ENCODE measurements at places on chromosomes 11 and 22.

GRCh38 chr11:91932151-91932821 lies 292.3 kb upstream of the FAT3 start:
- no peak for DNase-seq

DNA sequence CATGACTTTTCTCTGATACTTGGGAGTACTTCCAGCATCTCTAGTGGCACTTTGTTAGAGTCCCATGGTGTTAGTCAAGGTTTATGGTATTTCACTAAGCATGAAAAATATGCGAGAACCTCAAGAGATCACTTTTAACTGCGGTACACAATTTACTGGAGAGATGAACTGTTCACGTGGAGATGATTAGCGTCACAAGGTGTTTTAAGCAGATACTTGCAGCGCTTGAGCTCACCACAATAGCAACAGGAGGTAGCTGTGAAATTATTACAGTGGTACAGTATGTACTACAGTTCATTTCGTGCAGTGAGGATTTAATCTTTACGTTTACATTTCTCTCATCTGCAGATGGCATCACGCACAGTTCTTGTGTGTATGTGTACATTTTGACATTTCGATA lies 4.5 kb downstream of the PARVA start:
- no peak for DNase-seq

DNA sequence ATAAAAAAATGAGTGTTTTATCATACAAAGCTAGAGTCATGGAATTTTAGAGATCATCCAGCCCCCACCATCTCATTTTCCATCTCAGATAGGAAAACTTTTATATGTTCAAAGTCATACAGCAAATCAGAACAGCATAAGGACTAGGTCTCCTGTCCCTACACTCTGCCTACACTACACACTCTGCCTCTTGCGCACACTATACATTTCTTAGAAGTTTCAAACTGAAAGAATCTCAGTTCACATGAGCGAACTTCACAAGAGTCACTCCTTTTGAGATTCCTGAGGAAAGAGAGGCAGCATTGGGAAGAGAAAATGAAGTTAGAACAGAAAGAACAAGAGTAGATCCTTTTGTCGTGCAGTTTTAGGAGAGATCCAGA lies 36.5 kb downstream of the ART5 start:
- DNase-seq, result no peak

DNA sequence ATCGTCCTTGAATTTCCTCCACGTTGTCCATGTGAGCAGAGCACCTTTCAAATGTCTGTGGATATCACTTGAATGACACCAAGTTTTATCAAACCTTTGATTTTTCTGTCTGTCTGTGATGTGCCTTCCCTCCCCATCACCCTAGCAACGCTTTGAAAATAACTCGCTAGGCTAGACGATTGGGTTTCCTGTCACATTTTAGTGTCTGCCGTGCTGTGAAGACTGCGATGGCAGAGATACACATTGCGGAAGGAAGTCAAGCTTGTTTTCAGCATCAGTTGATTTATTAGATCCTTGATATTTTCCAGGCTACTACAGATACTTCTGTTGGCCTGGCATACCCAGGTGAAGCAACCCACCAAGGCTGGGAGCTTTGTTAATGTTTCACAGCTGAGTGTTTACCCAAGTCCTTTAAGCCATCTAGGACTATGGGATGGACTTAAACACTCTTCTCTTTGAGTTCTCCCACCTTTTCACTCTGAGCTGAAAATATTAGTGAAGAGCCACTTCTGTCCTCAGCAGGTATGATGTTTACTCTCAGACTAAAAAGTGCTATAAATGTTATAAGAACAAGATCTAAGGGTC lies 93.6 kb upstream of the CD44 start:
- no peak for DNase-seq

GRCh38 chr11:26493616-26494015 lies 78.4 kb downstream of the MUC15 start:
- DNase-seq, result no peak

DNA sequence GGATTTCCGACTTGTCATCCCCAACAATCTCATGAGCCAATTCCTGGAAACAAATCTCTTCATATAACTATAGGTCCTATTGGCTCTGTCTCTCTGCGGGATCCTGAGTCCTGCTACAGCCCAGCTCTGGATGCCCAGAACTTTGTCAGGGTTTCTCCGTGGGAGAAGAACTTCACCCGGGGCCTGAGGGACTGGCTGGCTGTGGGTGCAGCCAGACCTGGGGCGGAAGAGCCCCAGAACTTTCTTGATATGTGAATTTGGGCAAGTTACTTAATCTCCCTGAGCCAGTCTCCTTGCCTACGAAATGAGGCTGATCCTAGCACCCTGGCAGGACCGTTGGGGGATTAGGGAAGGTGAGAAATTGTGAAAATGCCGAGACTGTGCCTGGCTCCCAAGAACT lies 6.6 kb upstream of the TRIM29 start:
- no peak for DNase-seq

GRCh38 chr22:39625569-39626537 lies 55.3 kb downstream of the CACNA1I start:
- no peak for DNase-seq

DNA sequence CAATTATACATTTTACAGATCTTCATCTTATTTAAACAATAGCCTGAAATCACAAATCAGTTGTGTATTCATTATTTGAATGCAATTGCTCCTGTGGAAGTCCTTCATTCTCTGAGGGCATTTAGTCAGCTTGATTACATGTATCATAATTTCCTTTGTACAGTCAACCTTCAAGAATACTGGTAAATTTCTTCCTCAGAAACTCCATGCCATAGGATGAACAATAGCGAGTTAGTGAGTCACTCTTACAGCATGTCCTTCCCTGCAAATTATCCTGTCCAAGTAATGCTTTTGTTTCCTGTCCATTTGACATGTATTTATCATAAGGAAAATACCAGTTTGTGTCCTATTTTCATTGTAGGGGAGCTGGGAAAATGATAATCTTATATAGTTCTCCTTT lies 3.8 kb downstream of the OR10S1 start:
- DNase-seq, result peak; percentile 43

- DNase-seq, result no peak
These were observed 35.4 kb downstream of the PHF21B start for GRCh38 chr22:44974454-44974853.

- no peak for DNase-seq
These were observed 15.4 kb upstream of the TMEM191C start for GRCh38 chr22:21451545-21452520.

DNA sequence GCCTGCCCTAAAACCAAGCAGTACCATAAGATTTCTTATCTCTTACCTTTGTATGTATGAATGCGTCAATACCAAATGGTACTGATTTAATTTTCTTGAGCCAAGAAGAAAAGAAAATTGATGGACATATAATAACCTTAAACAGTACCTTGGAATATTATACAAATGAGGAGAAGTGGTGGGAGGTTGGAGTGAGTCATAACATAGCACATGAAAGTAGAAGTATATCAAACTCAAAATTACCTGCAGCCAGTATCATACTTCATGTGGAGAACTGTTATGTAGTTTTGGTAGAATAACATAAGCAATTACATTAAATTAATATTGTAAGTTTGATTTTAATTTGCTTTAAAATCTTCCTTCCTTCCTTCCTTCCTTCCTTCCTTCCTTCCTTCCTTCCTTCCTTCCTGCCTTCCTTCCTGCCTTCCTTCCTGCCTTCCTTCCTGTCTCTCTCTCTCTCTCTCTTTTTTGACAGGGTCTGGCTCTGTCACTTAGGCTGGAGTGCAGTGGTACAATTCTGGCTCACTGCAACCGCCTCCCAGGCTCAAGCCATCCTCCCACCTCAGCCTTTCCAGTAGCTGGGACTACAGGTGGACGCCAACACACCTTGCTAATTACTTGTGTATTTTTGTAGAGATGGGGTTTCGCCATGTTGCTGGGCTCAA lies 460.9 kb upstream of the CCDC90B start:
- DNase-seq, result no peak

DNA sequence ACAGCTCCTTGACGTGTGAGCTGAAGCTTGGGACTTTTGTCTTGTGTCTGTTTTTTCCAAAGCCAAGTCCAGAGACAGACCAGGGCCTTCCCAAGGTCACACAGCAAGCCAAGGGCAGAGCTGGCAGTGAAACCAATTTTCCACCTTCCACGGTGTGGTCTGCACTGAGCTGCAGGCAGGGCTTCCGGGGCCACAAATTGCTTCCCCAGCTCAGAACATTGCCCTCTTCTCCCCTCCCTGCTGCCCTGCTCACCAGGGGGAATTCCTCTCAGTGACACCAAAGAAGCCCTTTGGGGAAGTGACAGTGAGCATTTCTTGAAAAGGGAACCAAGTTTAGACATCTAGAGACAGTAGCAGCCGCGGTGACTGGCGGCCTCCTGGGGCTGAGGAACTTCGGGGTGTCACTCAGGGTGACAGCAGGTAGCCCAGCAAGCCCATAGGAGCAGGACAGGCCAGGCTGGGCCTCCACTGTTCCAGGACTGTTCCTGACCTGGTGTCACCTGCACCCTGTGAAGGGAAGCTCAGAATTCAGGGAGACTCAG lies 9.2 kb downstream of the FXYD2 start:
- DNase-seq, result no peak

GRCh38 chr11:74388678-74389327 lies 9.4 kb downstream of the PGM2L1 start:
- DNase-seq, result no peak

DNA sequence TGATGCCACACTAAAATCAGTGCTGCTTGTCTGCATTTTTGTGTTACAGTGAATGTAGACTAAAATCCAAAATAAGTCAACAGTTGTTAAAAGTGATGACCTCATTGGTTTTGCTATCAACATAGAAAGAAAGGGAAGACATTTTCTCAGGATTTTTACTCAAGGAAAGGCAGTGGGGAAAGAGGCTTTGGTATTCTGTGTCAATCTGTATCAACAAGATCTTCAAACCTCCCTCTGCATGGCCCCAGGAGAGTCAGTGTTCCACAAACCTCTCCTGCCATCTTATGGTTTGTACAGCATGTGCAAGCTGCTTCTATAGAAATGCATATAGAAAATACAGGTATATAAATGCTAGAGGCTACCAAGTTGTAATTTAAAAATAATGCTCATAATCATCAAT lies 13.8 kb upstream of the OR51M1 start:
- DNase-seq, result peak; percentile 50

GRCh38 chr11:95913830-95914615 lies 9.9 kb downstream of the MTMR2 start:
- DNase-seq, result no peak

GRCh38 chr11:72570893-72571661 lies 103.1 kb downstream of the PDE2A start:
- DNase-seq, result no peak

GRCh38 chr11:133816146-133816870 lies 29.0 kb downstream of the SPATA19 start:
- no peak for DNase-seq

GRCh38 chr22:42272431-42272999 lies 2.1 kb upstream of the TCF20 start:
- DNase-seq, result no peak

- no peak for DNase-seq
These were observed 102.1 kb downstream of the RASSF10 start for GRCh38 chr11:13110929-13111812.

GRCh38 chr11:84536456-84536855 lies 1090.7 kb downstream of the DLG2 start:
- DNase-seq, result no peak

DNA sequence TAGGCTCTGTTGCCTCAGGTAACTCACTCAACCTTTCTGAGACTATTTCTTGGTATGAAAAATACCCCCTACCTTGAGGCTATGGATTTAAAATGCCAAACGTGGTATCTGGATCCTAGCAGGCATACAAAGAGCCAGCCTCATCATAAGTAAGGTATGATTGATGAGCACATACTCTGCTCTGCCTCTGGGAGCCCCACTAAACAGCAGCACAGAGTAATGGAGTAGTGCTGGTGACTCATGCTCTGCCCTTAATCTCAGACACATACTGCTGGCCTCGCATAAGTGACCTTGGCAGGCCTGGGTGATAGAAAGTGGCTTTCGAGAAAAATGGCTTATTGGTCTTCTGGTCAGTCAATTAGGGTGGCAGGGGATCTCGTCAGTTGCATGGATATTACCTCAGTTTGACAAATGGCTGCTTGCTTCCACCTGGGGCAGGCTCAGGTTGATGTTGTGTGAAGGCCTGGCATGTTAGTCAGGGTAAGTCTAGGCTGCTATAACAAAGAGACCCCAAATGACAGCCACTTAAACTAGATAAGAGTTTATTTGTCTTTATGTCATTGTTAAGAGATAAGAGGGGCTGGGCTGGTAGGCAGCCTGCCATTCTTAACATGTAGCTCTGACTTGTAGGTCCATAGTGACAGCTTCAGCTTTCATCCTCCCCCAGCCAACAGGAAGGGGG lies 15.2 kb upstream of the SLC6A5 start:
- DNase-seq, result no peak

GRCh38 chr22:26837784-26838470 lies 180.5 kb downstream of the MIAT start:
- DNase-seq, result no peak

- no peak for DNase-seq
These were observed 660.5 kb downstream of the NTM start for GRCh38 chr11:132030896-132031295.

DNA sequence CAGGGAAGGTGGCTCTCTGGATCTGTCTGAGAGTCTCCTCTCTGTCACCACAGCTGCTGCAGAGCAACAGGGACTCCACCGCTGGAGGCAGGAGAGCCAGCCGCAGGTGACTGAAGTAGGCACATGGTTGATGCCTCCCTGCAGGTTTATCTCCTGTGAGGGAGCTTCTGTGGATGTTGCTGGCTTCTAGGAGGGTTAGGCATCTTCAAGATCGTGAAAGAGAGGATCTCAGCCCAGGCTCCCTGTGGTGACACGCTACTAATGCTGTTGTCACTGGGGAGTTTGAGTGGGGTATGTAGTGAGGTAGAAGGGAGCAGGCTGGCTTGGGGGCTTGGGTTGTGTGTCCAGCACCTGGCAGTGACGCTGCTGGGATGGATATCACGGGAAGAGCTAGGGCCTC lies 34.1 kb downstream of the DAGLA start:
- no peak for DNase-seq

GRCh38 chr11:11414996-11415395 lies 61.9 kb upstream of the CSNK2A3 start:
- DNase-seq, result no peak

- DNase-seq, result no peak
These were observed 12.4 kb upstream of the ETS1 start for GRCh38 chr11:128599729-128600128.

DNA sequence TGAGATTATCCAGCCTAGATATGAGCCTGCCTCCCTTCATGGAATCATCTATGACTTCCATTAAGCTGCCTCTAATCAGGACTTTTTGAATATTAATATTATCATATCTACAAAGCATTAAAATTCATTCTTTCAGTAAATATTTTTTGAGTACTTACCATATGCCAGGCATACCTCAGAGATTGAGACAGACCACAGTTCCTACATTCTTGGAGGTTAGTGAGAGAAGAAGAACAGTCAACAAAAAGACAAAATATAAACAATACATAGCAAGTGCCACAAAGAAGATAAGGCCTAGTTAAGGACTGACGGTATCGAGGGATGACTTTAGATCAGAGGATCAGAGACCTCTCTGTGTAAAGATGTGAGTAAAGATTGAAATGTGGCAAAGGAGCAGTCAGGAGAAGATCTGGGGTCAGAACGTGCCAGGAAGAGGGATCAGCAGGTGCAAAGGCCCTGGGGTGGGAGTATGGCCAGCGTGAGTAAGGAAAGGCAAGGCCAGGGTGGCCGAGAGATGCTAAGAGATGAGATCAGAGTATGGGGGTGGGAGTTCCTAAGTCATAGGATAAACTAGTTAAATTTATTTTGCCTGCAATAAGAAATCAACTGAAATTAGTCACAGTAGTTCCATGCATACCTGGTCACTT lies 15.4 kb downstream of the SLC35C1 start:
- DNase-seq, result no peak

GRCh38 chr22:44147821-44148574 lies 32.7 kb upstream of the PARVG start:
- no peak for DNase-seq

GRCh38 chr11:7899418-7899817 lies 31.6 kb downstream of the OR10A6 start:
- no peak for DNase-seq
